Kidney epithelial cell (primary cell): ENCODE measurements at places on chromosomes 5 and 9. TPM values are rescaled to one million over a fixed set of nuclear protein-coding genes. Genes with fewer than 3 reads are reported as not detected.

GRCh38 chr9:108278341-108278740 lies 577.4 kb downstream of the ACTL7B start:
- DNase-seq, result no peak

GRCh38 chr5:24439465-24439864 lies 205.3 kb downstream of the CDH10 start:
- no peak for DNase-seq

DNA sequence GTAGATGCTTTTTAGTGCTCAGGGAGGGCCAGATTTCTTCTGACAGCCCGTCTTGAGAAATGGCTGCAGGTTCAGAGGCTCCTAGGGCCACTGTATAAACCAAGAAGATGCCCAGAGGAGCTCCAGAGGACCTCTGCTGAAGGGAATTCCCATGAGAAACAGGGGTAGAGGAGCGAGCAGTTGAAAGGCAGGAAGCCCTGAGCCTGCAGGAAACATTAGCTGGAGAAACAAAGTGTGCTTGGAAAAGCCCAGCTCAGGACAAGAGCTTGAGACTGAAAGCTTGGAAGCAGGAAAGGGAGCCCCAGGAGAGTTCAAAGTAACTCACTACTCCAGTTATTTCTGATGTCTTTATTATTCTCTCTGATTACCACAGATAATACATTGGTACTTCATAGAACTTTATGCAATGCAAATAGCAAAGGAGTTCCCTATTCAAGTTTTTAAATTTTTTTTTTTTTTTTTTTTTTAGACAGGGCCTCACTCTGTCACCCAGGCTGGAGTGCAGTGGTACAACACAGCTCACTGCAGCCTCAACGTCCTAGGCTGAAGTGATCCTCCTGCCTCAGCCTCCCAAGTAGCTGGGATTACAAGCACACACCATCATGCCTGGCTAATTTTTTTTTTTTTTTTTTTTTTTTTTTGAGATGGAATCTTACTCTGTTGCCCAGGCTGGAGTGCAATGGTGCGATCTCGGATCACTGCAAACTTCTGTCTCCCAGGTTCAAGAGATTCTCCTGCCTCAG lies 16.5 kb downstream of the HBEGF start:
- DNase-seq, result no peak

TAF11L8 gene
- total RNA-seq, result not detected in 2 replicates

GRCh38 chr9:841371-842209 lies at the start of gene DMRT1:
TSS of gene DMRT1 (plus strand) at chr9:841697. CDS start at chr9:841839, 142 bp downstream.
- DNase-seq, result no peak

DNA sequence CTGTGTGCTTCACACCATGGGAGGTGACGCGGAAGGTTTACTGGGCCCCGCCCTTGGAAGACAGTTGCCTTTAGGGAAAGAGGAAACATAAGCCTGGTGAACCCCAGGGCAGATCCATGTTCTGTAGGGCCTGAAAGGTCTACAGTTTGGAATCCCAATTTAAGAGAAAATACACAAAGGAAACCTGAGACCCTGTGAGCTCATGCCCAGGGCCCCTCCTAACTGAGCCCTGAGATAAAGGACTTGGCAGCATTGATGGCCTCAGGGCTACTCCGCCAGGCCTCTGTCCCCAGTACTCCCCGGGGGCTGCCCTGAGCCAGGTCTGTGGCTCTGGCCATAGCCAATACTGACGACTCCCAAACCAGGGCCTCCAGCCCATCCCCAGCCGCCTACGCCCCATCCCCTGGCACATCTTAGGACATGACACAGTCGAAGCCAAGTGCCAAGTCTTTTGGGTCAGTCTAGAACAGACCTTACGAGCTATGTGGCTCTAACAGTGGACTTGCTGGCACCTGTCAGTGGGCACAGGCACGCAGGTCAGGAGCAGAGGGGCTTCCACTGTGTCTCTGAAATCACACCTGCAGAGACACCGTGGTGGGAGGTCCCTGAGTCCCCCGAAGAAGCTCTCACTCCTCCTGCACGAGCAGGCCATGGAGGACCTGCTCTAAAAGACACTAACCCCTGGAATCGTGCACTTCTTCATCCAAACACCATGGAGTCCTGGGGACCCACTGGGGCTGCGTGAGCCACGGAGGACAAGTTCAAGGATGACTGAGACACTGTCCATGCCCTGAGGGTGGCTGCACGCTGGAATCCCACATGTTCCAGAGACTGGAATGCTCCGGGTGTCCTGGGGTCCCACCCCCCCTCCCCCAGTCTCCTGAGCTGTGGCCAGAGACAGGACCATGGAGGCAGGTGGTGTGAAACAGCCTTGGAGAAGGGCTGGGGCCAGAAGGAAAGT lies 40.3 kb upstream of the BARHL1 start:
- DNase-seq, result no peak

DNA sequence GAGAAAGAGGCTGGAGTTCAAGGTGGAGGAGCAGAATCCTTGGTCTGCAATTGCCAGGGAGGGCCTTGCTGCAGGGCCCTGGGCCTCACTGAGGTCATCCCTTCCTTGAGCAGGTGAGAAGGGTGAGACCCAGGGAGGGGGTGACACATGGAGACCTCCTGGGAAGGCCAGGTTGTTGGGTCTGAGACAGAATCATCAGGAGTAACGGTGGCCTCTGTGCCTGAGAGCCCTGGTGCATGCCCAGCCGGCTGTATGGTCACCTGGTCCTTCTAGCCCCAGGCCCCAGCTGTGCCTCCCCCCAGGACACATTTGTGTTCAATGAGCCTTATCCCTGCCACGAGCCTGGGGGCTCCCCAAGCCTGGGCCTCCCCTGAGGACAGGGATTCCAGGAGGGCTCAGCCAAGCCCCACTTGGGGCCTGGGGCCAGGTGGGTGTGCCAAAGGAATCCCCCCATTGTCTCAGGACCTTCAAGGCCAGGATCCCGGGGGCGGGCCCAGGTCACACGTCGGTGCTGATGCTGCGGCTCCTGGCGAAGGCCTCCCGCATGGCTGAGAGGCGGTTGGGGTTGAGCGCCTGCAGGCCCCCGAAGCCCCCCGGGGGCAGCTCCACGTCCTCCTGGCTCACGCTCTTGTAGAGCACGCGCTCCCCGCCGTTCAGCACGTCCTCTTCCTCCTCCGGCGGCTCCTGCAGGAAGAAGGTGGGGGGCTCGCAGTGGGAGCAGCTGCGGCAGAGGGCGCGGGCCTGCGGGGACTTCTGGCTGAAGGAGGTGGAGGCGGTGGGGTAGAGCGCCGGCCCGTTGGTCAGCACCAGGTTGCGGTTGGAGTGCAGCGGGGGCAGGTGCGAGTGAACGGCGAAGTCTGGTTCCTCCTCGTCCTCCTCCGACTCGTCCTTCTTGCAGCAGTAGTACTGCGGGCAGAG lies 30.4 kb downstream of the FAM163B start:
- no peak for DNase-seq

DNA sequence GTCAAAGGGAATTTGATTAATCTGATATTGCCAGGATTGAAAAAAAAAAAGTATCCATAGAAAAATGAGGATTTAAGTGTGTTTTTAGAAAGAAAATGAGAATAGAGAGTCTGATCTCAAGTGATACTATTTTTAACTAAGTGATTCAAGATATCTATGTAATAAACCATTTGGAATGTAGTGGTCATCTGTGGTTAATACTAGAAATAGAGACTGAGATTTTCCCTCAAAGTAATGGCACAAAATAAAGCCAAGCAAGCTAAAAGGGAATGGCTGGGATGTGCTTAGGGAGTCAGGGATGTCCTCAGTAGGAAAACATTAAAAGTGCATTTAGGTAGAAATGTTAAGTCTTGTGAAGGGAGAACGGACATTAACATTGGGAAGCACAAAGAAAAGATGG lies 90.6 kb downstream of the FBXO4 start:
- no peak for DNase-seq

DNA sequence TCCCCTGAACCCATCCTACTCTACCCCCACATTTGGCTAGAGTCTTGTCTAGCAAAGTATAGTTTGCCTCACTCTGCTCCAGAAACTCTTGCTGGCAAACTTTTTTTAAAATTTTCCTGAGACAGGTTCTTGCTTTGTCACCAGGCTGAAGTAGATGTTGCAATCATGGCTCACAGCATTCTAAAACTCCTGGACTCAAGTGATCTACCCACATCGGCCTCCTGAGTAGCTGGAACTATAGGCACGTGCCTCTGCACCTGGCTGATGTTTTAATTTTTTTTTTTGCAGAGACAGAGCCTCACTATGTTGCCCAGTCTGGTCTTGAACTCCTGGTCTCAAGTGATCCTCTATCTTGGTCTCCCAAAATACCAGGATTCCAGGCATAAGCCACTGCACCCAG lies 175.8 kb upstream of the FBXL17 start:
- no peak for DNase-seq

DNA sequence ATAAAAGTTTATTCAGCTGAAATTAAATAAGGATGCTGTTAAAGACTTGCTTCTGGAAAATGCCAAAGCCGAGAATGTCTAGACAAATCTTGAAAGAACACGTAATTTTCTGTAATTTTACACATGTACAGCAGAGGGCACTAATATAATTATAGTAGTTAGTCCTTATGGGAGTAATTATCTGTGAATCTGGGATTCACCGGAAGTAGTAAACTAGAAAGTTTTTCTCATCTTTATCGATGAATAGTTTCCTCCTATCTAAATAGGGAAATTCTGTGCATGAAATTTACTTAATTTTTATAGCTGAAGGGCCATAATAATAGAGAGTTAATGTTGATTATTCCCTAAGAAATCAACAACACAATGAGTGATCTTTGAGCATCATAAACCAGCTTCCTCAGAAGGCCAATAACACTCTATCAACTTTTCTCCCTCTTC lies 18.4 kb upstream of the CNTLN start:
- DNase-seq, result no peak

GRCh38 chr5:171850324-171850947 lies 64.8 kb downstream of the SMIM23 start:
- no peak for DNase-seq

GRCh38 chr5:170693701-170694100 lies 89.8 kb upstream of the GABRP start:
- no peak for DNase-seq

ARHGEF28 gene
- total RNA-seq, result 66.1 and 76.1 TPM in 2 replicates

- DNase-seq, result no peak
Observed at GRCh38 chr5:79886456-79886855, 104.6 kb downstream of the MTX3 start.

GRCh38 chr9:83036043-83036442 lies 26.9 kb downstream of the RASEF start:
- no peak for DNase-seq

PNPLA7 gene
- total RNA-seq, result 0.04 and 0.21 TPM in 2 replicates

LRRC19 gene
- under 0.01 TPM in 1 of 2 replicates, not detected in the other for total RNA-seq

MUSK gene
- total RNA-seq, result not detected in 2 replicates

- no peak for DNase-seq
Observed at GRCh38 chr9:90909747-90910283, 108.2 kb downstream of the SYK start.

DNA sequence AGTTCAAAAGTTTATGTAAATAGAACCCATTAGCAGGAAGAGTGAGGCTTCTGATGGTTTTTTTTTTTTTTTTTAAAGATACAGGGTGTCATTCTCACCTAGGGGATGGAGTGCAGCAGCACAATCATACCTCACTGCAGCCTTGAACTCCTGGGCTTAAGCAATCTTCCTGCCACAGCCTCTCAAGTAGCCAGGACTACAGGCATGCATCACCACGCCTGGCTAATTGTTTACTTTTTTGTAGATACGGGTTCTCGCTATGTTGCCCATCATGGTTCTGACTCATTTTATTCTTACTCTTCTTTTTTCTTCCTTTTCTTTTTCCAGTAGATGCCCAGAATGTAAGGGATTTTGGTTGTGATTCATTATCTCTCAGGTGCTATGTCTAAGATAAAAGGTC lies 201.1 kb downstream of the NNT start:
- DNase-seq, result no peak

GRCh38 chr5:31944684-31945445 lies 229.3 kb downstream of the GOLPH3 start:
- no peak for DNase-seq

DNA sequence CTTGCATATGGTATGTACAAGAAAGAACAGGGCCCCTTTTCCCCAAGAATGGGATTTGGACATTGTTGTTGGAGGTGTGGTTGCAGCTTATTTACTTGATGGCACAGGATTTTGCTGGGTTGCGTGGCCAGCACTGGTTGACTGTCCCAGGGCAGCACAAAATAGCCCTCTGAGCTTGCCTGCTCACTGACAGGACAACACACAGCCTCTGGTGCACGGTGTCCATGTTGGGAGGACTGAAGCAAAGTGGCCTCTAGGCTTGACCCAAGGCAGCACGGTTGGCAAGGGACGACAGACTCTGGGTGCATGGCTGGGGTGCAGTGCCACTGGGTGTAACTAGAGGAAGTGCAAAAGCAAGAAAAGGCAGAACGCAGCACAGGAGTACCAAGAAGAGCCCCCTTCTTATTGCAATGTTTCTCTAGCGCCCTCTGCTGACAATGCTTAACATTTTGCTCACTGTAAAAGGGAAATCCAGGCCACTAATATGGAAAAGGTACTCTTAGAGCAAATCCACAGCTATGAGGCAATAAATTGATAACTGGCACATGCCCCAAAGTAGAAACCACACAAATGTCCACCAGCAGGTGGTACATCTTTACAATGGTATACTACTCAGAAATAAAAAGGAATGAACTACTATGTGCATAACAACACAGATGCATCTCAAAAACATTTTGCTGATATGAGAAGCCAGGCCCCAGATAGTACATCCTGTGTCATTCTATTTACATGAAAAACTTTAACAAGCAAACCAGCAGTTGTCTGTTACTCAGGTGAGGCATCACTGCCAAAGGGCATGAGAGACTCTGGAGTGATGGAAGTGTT lies 47.4 kb upstream of the BARX1 start:
- DNase-seq, result no peak

GRM6 gene
- total RNA-seq, result not detected in 2 replicates

TLE1 gene
- total RNA-seq, result 63.5 and 64.1 TPM in 2 replicates

MYOZ3 gene
- 1.5 and 4.6 TPM in 2 replicates for total RNA-seq

EQTN gene
- not detected in 2 replicates for total RNA-seq

DNA sequence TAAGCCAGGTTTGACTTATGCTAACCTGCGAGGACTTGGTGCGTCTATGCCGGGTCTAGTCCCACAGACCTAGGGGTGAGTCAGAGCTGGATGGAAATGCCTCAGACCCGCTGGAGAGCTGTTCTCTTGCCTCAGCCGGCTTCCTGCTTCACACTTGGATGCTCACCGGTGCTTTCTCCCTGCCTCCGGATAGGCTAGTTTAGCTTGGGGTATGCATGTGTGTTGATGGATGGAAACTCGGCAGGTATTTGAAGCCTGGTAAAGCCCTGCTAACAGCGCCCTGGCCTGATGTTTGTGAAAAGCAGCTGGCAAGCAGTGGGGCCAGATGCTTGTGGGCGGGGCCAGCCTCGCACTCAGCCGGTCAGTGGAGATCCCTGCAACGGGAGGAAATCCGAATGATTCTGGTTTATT lies 29.3 kb downstream of the PRRC2B start:
- DNase-seq, result peak; percentile 99

GRCh38 chr5:143205883-143206195 lies 197.6 kb downstream of the NR3C1 start:
- no peak for DNase-seq

DNA sequence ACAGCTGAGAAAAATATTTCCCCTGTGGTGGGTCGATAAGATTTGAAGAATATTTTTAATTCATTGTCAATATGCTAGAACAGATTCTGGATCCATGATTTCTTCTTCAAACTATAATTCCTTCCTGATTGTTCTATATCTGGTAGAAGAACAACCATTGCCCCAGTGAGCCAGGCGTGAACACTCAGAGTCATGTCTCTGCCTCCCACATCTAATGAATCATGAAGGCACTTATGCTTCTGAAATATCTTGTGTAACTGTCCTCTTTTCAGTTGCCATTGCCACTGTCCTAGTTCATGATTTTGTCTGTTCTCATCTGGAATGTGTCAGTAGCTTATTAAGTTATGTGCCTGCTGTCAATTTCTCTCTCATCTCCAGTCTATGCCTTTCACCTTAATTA lies 40.0 kb downstream of the GABRG2 start:
- no peak for DNase-seq
